ENCODE measurements at places on chromosomes 4 and X.

DNA sequence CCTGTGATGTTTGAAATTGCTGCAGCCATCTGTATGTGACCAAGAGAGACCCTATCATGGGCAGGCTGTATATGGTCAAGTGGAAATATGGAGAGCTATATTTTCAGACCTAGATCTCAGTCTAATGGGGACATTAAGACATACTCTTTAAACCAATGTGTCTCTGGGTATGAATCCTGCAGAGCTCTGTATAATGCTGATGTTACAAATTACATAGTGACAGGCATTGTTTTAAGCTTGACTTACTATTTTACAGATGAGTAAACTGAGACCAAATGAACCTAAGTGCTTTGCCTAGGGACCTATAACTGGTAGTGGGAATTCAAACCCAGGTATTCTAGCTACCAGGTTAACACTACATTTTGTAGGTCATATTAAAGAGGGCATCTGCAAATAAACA lies 71.3 kb upstream of the GRXCR1 start:
- no peak for DNase-seq

- DNase-seq: peak; percentile 36
Observed at GRCh38 chrX:40644821-40645358, 2.5 kb downstream of the CXorf38 start.

DNA sequence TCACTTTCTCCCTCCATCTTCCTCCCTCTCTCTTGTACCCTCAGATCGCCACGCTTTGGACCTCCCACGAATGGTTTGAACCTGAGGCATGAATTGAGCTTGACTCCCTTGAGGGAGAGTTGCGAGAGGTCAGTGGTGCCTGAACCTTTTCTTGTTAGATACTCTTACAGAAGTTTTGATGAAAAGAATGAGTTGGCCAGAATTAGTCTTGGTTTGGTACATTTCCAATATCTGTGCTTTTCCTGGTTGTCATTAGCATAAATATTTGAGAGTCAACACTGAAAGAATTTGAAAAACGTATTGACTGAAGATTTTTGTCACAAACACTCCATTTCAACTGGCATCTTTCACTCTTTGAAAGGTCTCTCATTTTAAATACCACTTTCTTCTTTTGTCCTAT lies 510.6 kb upstream of the DIPK2B start:
- no peak for DNase-seq

GRCh38 chr4:184734758-184735157 lies 862 bp upstream of the CENPU start:
- no peak for DNase-seq

- no peak for DNase-seq
Observed at GRCh38 chrX:149280011-149280410, 225.1 kb downstream of the IDS start.

GRCh38 chrX:115427861-115428410 lies 133.0 kb upstream of the PLS3 start:
- no peak for DNase-seq
